ENCODE measurements at places on chromosomes 13 and 19.

DNA sequence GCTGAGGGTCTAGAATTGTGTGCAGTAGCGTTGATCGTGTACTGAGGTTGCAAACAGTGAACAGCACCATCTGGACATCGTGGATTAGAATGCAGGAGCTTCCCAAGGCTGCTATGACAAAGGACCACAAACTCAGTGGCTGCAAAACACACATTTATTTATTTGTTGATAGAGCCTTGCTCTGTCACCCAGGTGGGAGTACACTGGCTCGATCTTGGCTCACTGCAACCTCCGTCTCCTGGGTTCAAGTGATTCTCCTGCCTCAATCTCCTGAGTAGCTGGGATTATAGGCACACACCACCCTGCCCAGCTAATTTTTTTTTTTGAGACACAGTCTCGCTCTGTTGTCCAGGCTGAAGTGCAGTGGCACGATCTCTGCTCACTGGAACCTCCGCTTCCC lies 2.3 kb upstream of the UHRF1 start:
- DNase-seq = no peak

- no peak for DNase-seq
These were observed 1.7 kb downstream of the ZNF264 start for GRCh38 chr19:57192993-57193392.

DNA sequence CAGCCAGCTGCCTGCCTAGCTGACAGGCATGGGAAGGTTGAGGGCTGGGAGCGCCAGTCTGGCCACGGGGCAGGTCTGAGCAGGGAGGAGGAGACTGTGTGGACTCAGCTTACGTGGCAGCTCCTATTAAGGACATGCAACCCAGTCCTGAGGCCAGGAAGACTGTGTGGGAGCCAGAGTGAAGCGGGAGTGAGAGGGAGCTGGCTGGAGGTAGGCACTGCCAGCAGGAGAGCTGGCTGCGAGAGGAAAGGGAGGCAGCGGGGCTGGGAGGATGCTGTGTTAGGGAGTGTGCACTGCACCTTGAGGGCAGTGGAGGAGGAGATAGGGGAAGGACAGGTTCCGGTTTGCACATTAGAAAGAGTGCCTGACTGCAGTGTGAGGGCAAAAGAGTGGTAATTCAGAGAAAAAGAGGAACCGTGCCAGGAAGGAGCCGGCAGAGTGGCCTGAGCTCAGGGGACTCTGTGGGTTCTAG lies 99.2 kb downstream of the SLC7A1 start:
- DNase-seq = no peak

DNA sequence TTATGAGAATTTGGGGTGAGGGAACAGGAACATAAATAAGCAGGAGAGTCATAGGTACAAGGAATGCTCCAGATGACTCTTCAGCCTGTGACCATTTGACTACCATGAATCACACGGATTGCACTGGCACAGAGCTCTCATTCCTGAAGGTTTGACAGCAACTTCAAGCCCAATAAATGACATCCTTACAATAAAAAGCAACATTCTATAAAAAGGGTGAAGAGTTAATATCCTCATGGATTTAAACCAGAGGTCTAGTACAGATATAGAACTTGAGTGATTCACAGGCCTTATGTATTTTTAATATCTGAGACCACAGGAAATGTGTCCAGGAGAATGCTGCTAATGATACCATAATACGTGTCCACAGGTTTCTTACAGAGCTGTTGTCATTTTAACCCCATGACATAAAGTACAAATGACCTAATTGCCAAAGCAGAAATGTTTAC lies 158.1 kb downstream of the IRS2 start:
- no peak for DNase-seq

DNA sequence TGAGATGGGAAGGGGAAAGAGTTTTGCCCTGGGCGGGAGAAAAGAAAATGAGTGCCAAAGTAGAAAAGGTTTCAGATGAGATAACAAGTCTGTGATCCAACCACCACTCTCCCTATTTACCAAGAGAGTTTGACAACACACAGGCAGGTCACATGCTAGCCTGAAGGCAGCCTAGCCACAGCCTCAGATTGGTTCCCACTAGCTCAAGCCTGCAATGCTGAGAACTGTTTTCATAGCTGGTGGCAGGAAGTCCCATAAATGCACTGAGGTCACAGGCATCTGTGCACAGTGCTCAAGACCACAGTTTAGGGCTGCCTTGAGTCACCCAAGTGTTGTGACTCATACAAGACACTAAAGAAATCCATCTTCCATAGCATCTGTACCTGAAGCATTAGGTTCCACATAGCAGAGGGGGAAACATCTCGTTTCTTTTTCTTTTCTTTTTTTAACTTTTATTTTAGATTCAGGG lies 18.5 kb upstream of the POP4 start:
- DNase-seq = peak; percentile 28

GRCh38 chr19:55032170-55032800 lies 5.8 kb downstream of the GP6 start:
- no peak for DNase-seq

- no peak for DNase-seq
These were observed 432.3 kb downstream of the SLITRK6 start for GRCh38 chr13:85366759-85367417.

- no peak for DNase-seq
These were observed 6.3 kb upstream of the HCN2 start for GRCh38 chr19:583198-583967.

- DNase-seq = no peak
These were observed 167.1 kb downstream of the FGF9 start for GRCh38 chr13:21837841-21838551.

DNA sequence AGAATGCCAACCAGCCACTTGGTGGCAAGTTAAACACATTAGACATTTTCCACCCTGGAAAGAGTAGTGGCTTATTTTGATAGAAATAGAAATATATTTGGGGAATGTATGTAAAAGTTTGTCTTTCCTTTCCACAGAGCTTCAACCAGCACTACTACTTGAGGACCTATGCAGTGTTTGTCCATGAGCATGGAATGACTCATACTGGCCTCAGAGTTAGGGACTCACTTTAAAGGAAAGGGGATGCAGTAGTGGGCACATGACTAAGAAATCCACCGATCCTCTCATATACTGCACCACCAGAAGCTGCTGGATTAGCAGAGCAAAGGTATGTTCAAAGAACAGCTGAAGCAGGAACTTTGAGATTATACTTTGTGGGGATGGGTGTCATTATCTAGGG lies 62.6 kb downstream of the LACC1 start:
- DNase-seq = no peak

DNA sequence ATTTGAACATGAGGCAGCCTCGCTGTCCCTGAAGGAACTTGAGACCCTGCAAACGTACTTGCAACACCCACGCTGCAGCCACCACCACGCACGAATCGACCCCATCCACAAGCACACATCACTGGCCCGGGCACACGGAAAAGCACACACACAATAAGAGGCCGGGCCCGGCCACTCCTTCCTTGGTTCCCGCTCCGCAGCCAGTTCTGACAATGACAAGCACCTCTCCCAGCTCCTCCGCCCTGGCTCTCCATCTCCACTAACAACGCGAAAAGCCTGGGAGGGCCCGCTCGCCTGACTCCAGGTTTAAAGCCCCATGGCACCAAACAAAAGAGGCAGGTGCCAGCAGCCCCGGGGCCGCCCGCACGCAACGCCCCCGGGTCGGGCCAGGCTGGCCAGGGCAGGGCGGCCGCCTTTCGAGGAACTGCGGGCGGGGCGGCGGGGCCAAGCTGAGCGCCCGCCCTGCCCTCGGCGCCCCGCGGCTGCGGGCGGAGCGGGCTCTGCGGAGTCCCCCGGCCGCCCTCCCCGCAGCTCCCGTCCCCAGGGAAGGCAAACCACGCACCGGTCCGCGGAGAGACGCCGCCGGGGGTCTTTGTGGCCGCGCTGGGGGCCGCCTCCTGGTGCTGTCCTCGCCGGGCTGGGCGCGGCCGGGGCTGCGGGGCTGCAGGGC lies 495 bp downstream of the DCLK1 start:
- DNase-seq = no peak

DNA sequence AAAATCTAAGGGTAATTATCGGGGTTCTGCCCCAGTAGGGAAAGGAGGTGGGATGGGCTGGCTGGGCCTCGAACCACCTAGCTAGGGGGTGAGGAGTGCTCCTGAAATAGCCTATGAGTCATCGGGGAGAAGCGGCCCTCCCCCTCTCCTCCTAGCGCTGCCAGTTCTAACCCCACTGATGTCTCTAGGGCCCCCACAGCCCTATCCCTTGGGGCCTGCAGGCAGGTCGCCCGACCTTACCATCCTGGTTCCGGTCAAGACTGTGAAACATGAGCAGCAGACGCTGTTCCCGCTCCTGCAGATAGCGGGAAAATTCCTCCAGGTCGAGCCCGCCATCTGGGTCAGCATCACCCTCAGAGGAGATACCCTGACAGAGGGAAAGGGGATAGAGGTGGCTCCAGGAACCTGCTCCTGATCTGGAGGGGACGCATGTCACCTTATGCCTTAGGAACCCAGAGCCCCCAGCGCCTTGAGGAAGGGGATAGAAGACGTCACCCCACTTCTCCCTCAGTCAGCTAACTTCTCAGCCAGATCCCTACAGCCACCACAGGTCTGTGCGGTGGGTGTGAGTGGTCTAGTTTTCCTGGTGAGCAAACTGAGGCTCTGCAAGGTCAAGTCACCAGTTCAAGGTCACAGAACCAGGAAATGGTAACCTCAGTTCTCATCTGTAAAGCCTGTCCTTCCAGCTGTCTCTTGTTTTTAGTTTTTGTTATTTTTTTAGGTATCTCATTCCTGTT lies 1.5 kb downstream of the SLC25A23 start:
- DNase-seq = no peak

Measured in stimulated activated CD8-positive, alpha-beta memory T cell treated with anti-CD3 and anti-CD28 coated beads, Interleukin-2, amount 100 ng/mL, for 1 hour (primary cell).